NB4 (cell line): ENCODE measurements at places on chromosomes 11 and 22.

DNA sequence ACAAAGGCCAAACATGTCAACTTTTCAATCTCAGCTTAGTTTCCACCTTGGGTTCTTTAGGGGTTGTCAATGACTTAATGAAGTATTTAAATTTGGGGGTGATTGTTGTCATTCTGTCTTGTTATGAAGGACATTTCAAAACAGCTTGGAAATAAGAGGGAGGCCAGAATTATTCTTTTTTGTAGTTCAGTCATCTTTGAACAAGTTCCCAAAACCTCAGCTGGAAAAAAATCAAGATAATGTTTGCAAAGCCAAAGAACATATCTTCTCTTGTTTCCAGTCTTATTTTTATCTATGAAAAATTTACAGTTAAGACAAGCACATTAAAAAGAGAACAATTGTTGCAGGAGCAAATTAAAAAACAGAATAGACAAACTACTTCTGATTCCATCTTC is 612.8 kb downstream of the INSC start:
- no peak for DNase-seq

GRCh38 chr11:116930177-116930576 is 92.8 kb upstream of the APOA1 start:
- DNase-seq: peak; percentile 77

GRCh38 chr11:14584035-14584363 is 59.6 kb upstream of the PDE3B start:
- DNase-seq: no peak

DNA sequence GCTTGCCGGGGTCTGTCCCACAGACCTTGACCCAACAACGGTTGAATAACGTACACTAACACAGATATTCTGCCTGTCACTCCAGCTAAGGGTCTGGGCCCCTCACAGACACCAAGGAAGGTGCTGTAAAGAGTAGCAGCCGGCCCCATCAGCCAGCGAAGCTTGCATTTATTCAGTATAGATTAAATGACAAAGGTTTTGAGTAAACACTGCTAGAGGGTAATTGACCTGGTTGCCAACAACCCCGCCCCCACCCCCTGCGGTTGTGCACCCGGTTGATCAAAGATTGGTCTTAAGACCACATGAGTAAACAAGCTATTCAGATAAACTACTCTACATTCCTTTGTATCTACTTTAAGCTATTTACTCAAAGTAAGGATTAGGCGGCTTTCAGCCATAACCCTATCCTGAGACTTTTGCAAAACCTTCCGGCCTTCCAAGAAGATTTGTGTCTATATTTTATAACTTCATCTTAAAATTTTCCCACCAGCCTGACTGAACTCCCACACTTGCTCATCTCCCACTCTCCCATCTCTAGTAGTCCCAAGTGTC is 4.8 kb upstream of the CKAP5 start:
- DNase-seq: no peak

GRCh38 chr22:43923631-43924464 is at the start of gene PNPLA3:
Gene PNPLA3 (plus strand): TSS chr22:43923805. CDS start chr22:43923912, 107 bp downstream.
- peak; percentile 86 for DNase-seq

DNA sequence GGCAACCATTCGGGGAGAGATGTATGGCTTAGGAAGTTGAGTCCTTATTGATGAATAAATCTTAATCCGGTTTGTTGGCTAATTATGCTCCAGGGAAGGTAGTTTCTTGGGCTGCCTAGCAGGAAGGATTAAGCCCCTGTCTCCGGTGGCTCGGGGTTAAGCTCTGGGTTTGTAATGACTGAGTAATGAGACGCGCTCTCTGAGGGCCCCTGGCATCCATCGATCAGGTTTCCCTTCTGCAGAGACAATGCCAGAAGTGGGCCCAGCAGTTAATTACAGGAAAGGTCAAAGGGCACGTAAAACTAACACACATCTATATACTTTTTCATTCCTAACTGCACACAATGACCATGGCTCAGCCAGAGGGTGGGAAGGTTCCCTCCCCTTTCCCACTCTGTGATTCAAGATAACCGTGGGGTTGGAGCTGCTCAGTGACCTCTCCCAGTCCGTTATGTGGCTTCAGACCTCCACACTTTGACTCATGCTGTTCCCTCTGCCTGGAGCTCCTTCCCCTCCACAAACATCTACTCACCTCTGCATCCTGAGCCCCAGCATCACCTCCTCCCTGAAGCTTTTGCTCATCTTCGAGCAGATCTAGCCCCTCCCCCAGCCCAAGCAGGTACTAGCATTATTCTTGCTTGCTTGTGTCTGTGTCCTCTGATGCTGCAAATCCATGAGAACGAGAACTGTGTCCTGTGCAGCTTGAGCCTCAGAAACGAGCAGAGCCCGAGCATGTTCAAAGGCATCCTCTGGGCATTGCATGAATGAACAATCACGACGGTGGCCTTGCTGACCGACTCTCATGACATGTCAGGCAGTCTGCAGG is 16.6 kb downstream of the SCUBE1 start:
- DNase-seq: no peak

DNA sequence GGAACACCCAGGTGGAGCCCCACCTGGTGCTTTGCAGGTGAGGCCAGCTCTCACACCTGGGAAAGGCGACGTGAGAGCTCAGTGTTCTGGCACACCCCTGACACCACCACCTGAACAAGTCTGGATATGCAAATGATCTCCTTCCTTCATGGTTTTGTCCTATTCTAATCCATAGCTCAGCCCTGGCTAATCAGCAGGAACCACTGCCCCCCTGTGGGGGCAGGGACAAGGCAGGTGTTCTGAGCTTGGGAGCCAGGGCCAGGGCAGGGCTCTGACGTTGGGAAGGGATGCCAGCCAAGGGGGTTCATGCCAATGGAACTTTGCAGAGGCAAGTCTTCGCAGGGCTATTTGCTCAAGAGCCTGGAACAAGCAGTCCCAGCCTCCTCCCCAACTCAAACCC is 144.2 kb downstream of the TRIM29 start:
- DNase-seq: no peak

- no peak for DNase-seq
Measured at GRCh38 chr22:27695925-27696324, 105.6 kb downstream of the MN1 start.

DNA sequence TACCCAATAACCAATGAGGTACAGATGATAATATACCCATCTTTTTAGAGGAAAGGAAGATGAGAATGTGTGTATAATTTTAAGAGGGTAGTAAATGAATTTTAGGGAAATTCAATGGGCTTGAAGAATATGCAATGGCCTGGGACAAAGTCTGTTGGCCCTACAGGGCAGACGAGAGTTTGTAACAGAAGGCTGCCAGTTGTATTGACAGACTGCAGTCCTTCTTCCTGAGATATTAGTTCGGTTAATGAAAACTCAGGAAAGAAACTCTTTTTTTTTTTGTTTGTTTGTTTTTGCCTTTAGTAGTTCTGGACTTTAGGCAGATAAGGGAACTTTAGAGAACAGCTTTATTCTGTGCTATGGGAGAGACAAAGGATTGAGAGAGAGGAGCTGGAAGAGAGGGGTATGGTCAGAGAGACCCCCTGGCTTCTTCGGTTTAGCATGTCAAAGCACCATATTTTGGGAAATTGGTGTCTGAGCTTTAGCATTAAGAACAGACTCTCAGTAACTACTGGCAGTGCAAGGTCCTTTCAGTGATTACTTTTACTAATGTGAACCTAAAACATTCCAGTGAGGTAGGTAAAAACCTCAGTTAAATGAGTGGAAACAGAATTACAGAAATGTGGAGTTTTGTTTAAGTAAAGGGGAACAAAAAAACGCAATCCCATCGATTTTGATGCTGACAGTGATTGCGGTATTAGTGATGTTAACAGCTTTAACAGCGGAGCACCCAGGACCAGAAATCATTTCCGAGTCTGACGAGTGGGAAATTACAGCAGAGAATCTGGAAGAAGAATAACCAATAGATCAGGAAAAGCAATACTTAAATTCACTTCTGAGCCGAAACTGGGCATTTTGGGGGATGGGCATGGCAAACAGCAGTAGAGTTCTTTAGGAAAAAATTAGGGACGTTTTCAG is 644 bp upstream of the NAALAD2 start:
- no peak for DNase-seq

DNA sequence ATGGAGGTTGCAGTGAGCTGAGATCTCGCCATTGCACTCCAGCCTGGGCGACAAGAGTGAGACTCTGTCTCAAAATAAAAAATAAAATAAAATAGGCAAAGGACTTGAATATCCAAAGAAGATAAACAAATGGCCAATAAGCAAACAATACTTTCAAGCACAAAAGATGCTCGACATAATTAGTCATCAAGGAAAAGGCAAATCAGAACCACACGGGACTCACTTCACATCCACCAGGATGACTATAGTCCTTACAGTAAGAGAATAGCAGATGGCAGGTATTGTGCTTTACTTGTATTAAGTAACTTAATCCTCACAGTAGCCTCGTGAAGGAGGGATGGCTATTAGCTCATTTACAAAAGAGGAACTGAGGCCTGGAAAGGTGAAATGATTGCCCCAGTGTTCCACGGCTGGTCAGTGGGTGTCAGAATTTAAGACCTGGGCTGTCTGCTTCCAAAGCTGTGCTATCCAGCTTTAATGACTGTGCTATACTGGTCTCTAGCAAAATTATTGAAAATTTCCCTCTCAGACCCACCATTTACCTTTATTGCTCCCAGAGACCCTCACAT is 40.2 kb upstream of the RBFOX2 start:
- peak; percentile 18 for DNase-seq

- no peak for DNase-seq
Measured at GRCh38 chr11:60791153-60791933, 6.2 kb downstream of the MS4A10 start.

DNA sequence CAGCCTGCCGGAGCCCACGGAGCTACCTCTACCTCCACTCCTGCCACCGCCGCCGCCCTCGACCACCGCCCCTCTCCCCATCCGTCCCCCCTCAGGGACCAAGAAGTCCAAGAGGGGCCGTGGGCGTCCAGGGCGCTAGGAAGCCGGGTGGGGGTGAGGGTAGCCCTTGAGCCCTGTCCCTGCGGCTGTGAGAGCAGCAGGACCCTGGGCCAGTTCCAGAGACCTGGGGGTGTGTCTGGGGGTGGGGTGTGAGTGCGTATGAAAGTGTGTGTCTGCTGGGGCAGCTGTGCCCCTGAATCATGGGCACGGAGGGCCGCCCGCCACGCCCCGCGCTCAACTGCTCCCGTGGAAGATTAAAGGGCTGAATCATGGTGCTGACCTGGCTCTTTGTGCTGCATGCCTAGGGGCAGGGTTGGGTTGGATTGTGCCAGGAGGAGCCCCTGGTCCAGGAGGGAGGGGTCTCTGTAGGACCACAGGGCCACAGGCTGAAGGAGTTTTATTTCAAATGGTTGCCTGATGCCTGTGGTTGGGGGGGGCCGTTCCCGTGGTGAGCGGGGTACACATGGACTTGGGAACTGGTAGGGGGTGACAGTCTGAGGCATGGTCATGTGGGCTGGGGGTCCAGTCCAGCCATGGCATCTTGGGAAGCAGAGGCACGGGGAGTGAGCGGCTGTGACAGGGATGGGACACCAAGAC is 2.3 kb downstream of the PTPRCAP start:
- peak; percentile 51 for DNase-seq

- DNase-seq: peak; percentile 49
Measured at GRCh38 chr22:28574159-28574788, 105.4 kb downstream of the TTC28 start.

DNA sequence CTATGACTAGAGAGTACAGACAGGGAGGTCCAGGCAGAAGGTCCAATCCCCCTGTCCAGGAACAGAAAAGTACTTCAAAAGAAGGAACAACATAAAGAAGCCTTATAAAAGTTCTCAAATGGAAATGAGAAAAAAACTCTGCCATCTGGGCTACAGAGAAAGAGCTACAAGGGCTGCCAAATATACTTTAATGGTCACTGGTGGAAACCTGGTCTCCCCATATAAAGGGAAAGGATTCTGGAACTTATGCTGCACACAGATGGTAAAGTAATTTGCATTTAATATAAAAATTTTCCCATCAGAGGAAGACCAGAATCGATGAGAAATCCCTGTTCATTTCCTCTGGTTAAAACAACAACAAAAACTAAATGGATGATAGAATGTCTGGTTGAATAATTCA is 119.4 kb upstream of the MTMR2 start:
- DNase-seq: no peak

GRCh38 chr22:27772081-27772983 is 29.2 kb downstream of the MN1 start:
- no peak for DNase-seq

GRCh38 chr22:19473578-19473977 is 5.4 kb downstream of the UFD1 start:
- DNase-seq: no peak

DNA sequence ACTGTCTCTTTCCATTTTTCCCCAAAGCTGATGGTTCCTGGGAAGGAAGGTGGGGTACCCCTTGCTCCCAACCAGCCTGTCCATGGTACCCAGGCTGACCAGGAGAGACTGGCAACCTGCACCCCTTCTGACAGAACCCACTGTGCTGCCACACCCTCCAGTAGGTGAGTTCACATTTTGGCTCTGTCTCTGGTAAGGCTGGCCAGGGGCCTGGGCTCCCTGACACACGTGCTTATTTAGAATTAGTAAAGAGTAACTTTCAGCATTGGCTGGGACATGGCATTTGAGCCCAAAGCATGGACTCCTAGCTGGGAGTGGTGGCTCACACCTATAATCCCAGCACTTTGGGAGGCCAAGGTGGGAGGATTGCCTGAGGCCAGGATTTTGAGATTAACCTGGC is 35.1 kb downstream of the ARHGAP1 start:
- DNase-seq: no peak

DNA sequence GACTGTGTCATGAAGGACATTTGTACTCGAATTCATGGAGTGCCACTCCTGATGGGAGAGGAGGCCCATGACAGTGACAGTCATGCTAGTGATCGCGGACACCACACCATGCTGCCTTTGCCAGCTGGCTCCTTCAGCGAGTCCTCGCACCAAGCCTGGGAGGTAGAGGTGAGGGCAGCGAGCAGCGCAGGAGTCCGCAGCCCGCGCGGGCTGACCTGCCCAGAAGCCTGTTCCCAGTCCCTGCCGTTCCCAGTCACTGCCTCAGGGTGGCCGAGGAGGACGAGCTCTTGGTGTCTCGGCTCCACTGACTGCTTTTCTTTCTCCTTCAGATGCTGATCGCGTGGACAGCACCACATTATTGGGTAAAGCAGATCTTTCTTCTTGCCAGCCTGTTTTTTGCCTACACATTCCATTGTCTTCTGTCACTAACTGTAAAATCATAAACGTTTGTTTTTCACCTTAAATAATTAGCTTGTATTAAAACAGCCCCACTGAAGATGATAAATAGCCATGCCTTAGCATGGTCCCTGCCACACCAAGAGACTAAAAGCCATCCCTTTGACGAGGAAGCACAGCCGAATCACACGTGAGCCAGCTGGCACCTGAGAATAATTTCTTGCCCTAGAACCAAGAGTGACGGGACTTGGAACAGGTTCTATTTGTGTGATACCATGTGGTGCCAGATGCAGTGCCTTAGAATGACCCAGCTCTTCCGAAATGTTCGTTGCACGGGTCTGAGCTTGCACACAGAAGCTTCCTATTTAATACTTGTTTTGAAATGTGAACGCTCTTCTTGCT is 25.5 kb downstream of the FAM118A start:
- no peak for DNase-seq

- DNase-seq: no peak
Measured at GRCh38 chr22:39446239-39446721, 10.5 kb upstream of the MGAT3 start.

GRCh38 chr11:133927690-133928627 is 28.8 kb downstream of the IGSF9B start:
- DNase-seq: peak; percentile 80
